NCI-H2081 (cell line): ENCODE measurements at places on chromosomes 6 and 20.

- no peak for DNase-seq
Observed at GRCh38 chr6:115137910-115138309, 795.1 kb upstream of the HS3ST5 start.

GRCh38 chr6:69801711-69802110 is 4.9 kb upstream of the LMBRD1 start:
- no peak for DNase-seq

DNA sequence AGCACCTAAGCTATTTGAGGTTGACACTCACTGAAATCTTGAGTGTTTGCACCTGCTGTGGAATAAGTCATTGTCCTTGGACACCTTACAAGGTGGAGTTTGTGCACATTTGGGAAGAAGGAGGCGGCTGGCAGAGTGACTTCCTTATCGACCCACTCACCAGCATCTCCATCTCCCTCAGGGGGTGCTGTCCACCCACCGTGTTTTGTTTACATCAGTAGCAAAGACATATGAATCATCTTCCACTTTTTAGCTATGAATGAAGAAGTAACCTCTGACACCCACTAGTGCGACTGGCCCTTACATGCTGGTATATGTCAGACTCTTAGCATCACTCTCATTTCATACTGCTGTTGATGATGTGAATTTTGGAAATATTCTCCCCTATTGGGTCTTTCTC is 119.5 kb upstream of the SGK1 start:
- no peak for DNase-seq

- no peak for DNase-seq
Observed at GRCh38 chr6:44192428-44193041, 24.2 kb upstream of the MYMX start.

- no peak for DNase-seq
Observed at GRCh38 chr20:707451-708110, 32.0 kb upstream of the SCRT2 start.

GRCh38 chr6:160586374-160586773 is 77.7 kb downstream of the LPA start:
- DNase-seq = no peak

DNA sequence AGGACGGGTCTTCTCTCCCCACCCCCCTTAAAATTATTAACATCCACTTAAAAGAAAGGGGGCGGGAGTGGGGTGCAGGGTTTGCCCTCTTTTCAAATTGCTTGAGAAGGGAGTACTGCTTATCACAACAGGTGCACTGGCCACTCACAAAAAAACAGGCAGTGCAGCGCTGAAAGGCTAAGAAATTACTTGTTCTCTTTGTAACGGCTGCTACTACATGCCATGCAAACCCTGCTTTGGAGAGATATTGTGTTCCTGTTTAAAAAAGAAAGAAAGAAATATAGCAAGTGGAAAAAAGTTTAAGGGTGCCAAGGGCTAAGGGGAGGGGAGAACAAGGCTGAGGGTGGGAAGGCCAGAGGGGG is 312.7 kb upstream of the JARID2 start:
- DNase-seq = no peak

DNA sequence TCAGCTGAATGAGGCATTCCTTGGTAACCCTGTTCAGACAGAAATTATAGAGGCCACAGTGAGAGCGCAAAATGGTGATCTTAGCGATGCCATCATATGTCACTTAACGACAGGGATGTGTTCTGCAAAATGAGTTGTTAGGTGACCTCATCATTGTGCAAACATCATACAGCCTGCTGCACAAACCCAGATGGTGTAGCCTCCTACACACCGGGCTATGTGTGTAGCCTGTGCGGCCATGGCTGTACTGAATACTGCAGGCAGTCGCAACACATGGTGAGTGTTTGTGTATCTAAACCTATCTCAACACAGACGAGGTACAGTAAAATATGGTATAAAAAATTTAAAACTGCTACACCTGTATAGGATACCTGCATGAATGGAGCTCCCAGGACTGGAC is 234.1 kb upstream of the PMEPA1 start:
- DNase-seq = peak; percentile 55

DNA sequence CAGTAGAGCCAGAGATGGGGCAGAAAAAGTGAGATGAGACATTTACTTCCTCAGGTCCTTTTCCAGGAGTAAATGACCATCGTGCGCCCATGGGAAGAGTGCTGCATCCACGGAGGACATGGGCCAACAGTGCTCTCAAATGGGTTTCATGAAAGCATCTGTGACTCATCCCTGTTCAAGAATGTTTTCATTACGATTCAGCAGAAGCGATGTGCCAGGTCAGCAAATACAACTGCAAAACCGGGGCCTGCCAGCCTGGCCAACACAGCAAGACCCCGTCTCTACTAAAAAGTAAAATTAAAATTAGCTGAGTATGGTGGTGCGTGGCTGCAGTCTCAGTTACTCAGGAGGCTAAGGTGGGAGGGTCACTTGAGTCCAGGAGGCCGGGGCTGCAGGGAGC is 125.1 kb downstream of the LY86 start:
- DNase-seq = no peak

- DNase-seq = no peak
Observed at GRCh38 chr6:315921-316752, 23.9 kb downstream of the DUSP22 start.

GRCh38 chr6:19929312-19929711 is 92.1 kb downstream of the ID4 start:
- DNase-seq = no peak

- DNase-seq = no peak
Observed at GRCh38 chr20:2869381-2869780, 3.9 kb upstream of the PTPRA start.

GRCh38 chr20:57464642-57465211 is 60.2 kb downstream of the CTCFL start:
- no peak for DNase-seq

DNA sequence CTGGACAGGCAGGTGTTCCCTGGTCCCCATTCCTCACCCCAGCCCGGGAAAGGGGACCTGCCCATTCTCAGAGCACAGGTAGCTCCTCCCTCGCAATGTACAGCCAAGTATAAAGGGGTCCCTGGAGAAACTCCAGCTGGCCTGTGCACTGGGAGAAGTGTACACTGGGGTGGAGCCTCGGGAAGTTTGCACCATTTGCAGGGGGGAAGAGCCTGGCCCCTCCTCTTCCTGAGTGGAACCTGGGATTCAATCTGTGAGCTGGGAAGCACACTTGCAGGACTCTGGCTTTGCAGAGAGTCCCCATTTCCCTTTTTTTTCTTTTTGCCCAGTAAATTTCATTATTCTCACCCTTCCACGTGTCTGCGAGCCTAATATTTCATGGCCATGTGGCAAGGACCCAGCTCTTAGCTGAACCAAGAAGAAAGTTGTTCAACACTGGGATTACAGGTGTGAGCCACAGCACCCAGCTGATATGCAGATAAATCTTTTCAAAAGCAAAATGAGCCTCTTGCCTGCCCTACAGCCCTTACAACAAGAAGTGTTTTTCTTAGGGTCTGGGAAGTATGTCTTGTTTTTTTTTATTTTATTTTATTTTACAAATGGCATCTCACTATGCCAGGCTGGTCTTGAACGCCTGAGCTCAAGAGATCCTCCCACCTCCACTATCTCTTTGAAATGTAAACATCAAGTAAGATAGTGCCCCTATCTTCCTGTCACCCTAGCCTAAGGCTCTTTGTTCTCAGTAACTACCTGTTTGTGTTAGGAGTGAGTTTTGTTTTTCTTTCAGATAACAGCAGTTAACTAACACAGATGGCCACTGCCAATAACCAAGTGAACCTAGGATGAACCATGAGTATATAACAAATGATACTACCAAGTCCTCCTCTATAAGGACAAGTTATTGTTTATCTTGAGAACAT is 9.3 kb upstream of the RNGTT start:
- DNase-seq = no peak

DNA sequence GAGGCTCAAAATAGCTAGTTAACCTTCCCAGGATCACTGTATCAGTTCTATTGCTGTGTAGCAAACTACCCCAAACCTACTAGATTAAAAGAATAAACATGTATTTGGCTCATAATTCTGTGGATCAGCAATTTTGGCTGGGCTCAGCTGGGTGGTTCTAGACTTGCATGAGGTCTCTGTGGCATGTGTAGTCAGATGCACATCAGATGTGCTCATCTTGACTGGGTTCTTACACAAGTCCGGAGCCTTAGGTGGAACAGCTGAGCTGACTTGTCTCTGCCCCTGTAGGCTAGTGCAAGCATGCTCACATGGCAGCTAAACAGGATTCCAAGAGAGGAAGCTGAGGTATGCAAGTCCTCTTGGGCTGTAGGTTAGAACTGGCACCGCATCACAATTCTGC is 173.2 kb upstream of the PRND start:
- no peak for DNase-seq

DNA sequence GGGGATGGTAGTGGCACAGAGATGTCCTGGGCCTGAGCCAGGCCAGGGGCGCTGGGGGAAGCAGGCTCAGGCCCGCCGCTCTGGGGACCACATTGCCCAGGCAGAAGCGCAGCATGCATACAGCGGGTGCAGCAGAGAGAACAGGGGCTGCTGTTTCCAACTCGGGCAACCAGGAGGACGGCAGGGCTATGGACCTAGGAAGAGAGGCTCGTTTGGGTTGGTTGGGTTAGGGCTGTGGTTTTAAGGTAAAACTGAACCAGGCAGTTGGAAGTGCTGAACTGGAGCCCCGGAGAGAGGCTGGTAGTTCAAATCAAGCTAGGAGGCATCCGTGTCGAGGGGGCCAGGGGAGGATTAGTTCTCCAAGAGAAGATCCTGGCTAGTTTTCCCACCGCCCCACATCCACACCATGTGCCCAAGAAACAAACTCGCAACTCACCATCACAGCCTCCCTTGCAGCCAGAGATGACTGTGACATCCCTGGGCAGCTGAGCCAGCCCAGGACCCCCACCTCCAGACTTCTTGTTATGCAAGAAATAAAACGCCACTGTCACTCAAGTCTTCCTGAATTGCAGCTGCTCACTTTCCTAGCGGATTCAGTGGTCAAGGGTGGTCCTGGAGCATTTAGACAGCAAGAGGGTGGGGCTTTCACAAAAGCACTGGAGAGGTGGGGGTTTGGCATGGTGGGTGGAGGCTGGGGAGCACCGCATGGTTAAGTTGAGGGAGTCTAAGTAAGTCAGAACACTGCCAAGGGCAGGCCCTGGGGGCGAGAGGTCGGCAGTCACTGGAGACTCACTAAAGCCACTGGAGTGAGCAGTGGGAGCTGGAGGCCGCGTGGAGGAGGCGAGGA is 161.2 kb downstream of the GRM4 start:
- DNase-seq = no peak

GRCh38 chr6:75975904-75976303 is 96.6 kb downstream of the IMPG1 start:
- no peak for DNase-seq

GRCh38 chr20:20020908-20021307 is 3.7 kb downstream of the NAA20 start:
- no peak for DNase-seq
